ENCODE measurements at places on chromosomes 1 and 21. TPM values are rescaled to one million over a fixed set of nuclear protein-coding genes. Genes with fewer than 3 reads are reported as not detected.

Gene CCDC17
- 8.3 TPM for total RNA-seq

Gene CNKSR1
- 28.1 TPM for total RNA-seq

Gene FCAMR
- not detected for total RNA-seq

Gene IGSF21
- not detected for total RNA-seq

Gene LDLRAD1
- total RNA-seq = 0.24 TPM

Gene TGFBR3
- 10.8 TPM for total RNA-seq
